ENCODE measurements at places on chromosomes 16 and 17.
A peak's percentile ranks its signal among the peaks of the same experiment; 100 is the strongest.

DNA sequence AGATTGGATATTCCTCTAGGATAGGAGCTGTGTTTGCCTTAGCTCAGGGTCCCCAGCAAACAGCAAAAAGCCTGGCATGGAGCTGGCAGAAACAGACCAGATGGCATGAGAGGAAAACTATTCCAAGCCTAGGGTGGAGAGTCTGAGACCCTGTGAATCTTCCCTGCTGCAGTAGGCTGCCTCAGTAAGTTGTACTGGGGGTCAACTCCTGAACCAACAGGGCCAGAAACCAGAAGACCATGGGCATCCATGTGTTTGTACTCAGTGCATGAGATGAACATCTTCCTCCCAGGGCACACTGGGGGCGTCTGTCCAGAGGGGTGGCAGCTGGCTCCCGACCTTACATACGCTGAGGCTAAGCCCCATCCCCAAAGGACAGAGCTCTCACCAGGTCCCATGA lies 214.4 kb downstream of the C16orf78 start:
- DNase-seq = no peak

DNA sequence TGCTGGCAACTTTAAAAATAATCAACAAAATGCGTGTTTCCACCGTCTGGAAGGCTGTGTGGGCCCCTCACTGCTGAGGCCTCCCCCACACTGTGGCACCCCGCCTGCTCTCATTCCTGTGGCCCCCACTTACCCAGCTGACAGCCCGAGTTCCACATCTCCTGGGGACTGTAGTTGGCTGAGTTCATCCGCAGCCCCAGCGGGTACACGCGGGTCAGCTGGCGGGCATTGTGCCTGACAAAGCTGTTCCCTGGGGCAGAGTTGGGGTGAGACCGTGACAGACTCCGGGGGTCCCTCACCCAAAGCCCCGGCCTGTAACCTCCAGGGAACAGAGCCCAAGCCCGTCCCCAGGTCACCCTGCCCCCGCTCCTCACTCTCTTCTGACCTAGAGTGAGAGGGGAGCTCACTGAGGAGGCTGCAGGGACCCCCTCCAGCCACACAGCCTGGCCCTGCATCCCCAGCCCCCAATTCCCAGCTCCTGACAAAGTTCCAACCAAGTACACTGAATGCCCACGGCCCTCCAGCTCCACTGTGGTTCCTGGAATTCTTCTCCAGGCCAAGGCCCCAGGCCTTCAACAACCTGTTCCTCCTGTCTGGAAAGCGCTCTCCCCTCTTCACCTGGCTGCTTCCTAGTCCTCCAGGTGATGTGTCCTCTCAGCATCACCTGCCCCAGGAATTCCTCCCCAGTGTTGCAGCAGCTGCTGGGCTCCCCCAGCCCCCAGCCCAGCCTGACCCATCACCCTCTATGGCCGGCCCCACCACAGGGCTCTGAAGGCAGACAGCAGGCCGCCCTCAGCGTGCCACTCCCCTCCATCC lies 18.0 kb downstream of the PLCD3 start:
- DNase-seq = no peak

DNA sequence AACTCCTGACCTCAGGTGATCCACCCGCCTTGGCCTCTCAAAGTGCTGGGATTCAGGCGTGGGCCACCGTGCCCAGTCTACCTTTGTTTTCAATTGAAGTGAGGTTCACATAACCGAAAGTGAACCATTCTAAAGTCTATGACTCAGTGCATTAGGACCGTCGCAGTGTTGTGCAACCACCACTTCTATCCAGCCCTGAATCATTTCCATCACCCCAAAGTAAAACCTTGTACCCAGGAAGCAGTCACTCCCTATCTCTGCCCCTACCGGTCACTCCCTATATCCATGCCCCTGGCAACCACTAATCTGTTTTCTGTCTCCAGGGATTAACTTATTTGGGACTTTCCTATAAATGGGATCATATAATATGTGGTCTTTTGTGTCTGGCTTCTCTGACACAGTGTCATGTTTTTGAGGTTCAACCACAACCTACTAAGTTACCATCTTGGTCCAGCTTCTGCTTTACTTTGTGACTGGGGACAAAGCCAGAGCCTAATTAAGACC lies 28.3 kb upstream of the CDC42EP4 start:
- DNase-seq = no peak

DNA sequence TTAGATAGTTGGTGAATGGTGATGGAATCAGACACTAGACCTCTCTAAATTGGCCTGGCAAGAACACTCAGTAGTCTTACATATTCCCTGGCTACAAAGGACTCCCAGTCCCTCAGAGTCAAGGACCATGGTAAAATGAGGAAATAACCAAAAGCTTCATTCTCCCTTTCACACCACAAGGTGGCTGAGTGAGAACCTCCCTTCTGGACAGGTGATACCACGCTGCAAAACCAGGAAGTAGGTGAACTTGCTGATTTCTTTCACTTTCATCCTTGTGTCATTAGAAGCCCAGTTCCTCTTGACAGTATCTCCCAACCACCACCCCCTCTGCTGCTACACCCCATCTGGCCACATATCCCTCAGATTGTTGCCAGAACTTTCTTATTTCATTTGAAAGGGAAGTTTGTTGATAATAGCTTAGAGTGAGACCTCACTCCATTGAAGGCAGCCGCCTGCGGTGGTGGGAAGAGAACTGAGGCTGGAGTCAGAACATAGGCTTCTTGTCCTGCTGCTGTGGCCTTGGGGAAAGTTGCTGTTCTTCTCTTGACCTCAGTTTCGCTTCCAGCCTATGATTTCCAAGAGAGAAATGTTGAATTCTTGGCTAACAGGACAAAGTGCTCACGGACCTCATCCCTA lies 290.6 kb upstream of the CCL2 start:
- DNase-seq = peak; percentile 33

DNA sequence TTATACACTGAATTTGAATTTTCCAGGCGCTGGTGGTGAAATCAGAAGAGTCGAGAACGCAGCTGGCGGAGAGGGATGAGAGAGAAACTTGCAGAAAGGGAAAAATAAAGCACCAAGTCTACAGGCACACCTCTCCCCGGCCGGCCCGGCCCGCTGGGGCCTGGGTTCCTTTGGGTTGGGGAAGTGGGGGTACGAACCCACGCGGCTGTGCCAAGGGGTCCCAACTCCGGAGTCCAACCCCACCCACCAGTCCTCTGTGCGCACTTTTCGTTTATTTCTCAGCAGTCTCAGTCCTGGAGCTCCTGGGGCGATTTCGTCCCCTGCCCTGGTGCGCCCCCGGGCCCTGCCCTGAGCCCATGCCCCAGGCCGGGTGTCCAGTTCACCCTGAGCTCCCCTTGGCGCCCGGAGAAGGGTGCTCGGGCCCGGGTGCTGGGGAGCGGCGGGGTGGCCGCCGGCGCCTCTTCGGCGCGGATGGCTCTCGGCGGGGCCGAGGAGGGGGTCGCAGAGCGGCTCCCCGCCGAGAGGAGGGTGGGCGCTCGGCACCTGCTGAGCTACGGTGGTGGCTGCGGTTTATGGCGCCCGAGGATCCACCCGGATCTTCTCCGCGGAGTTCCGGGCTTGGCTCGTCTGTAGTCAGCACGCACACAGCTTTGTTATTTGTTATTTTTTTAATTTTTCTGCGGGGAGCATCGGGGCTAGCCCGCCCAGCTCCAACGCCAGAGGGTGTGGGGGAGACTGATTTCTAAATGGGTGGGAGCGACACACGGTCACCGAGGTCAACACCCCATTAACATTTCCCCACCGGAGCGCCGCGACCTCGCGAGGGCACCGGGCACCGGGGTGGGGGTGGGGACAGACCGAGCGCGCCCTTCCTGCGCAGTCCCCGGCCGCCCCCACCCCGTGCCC lies 15.7 kb upstream of the CBX8 start:
- DNase-seq = no peak

DNA sequence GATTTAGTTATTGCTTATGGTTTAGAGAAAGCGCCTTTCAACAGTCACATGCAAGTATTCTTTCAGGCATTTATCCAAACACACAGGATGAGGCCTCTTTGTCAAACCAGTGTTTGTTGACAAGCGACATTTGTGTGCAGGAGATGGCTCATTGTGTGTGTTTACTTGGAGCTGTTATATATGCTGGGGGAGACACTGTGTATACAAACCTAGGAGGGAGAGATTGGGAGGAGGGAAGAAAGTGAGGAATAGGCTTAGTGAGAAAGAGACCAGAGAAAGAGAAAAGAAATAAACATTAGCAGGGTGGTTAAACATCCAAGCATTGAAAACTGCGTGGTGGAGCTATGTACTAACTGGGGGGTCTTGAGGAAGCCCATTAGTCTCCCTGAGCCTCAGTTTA lies 437.6 kb downstream of the MAF start:
- DNase-seq = no peak

DNA sequence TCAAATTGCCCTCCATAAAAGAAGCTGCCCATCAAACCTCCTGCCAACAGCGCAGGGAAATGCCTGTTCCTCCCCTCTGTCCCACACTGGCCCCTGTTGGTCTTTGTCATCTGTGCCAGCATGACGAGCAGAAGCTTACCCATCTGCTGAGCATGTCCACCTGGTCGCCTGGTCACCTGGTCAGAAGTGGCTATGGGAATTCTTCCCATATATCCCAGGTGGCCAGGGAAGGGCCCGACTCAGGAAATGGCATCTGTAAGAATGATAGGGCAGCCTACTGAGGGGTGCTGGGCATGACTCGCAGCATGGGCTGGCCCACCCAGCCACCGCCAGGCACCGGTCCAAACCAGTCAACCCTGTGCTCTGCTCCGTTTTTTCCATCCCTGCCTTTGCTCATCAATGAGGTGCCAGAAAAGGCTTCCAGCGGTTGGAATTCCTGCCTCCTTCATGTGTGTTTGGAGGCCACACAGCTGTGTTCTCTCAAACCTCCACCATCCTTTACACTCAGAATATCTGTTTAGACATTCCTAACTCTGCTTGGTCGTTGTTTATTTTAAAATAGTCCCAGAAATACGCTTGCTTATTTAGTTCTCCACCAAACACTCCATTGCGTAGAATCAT lies 145.2 kb downstream of the CLEC16A start:
- no peak for DNase-seq

GRCh38 chr17:58007781-58008706 lies 998 bp upstream of the SRSF1 start:
- no peak for DNase-seq

DNA sequence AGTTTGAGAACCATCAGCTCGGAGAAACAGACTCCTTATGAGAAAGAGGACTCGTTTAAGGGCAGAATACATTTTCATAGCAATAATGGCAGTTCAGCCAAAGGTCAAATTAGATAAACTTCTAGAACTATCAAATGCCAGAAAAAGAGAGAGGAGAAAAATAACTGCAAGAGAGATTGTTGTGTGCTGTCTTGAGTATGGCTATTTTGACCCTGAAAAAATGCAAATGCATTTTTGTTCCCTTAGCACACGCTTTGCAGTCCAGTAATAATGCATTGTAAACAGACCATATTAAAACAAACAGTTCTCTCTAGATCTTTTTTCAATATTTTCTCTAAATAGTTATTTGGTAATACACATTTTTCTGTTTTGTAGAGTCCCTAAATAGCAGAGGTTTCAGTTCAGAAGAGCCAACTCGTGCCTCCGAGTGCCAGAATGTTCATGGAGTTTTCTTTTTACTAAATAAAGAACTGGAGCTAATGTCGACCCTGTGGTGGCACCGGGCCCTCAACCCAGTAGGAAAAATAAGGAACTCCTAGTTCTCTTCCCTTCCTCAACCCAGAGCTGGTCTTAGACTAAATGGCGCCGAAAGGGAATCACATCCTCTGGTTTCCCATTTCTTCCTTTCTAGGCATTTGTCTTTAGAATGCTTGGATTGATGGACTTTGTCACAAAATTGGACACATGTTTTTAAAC lies 298.0 kb downstream of the MAP2K4 start:
- DNase-seq = no peak

DNA sequence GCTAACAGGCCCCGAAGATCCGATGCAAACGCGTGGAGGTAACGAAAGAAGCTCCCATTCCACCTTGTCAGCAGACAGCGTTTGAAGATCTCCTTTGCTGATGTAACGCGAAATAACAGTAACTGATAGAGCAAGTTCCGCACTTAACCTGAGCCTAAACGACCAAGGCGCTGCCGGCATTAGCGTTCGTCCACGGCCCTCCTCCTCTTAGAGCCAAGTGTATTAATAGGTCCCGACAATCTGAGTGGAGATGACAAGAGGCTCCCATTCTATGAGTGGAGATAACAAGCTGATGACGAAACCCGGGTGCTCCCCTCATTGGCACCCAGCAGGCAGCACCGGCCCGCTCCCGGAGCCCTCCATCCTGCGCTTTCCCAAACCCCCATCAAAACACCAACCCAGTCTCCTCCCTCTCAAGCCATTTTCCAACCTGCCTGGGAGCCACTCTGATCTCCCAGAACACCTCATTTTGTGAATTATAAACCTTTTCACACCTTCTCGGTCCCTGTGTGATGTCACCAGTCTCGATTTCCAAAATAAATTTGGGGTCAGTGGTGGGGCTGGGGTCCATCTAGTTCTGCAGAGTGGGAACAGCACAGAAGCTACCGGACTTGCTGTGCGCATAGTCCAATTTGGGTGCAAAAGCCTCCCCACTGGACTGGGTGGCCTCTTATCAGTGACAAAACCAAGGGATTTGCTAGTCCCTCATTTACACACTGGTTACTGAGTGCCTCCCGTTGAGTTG lies 35.4 kb upstream of the ARL4D start:
- no peak for DNase-seq

DNA sequence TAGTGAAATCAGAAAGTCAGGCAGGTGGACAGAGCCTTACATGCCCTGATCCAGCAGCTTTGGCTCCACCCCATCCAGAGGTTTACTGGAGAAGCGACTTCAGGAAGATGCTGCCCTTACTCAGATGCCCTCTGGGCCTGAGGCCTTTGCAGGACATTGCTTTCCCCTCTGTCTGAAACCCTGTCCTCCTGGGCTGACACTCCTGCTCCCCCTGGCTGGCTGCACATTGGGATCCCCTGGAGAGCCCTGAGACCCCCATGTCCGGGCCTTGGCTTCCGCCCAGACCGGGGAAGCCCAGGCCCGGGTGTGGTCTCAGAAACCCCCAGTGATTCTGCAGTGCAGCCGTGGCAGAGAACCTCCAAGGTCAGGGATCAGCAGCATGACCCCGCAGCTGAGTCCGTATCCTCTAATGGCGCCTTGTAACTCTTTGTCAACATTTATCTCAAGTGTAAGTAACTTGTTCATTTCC lies 36.6 kb downstream of the BCO1 start:
- DNase-seq = no peak

Data from NCI-H2029 treated with DMSO at 0.1 percent for 48 hours (cell line).